ENCODE measurements at places on chromosomes 16 and 17. TPM values are rescaled to one million over a fixed set of nuclear protein-coding genes. Genes with fewer than 3 reads are reported as not detected.

- no peak for DNase-seq
- no peaks in the 10 kb centered on the region for H3K36me3 ChIP-seq
- H3K4me3 ChIP-seq: no peak overlapping the region
- no peaks in the 10 kb centered on the region for H3K4me1 ChIP-seq
These were observed 101.8 kb downstream of the FOXL1 start for GRCh38 chr16:86680162-86680561.

PMP22 gene
- 40.4 TPM for total RNA-seq

DNA sequence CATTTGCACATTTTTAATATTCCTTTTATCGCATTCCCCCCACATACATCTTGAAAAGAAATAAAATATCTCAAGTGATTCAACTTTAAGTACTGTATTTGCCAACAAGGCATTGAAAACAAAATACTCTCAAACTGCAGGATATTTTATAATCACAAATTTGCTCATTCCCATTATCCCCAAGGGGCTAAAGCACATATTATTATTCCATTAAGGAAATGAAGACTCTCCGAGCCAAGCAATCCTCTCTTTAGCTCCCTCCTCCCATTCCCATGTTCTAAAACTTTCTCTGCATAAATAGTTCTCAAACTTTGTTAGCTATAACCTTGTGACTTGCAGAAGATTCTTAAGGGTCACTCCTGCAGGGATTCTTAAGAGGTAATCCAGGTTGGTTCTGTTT, 436.8 kb downstream of the KCNJ2 start:
- no peak for DNase-seq
- no peak overlapping the region for H3K27ac ChIP-seq
- H3K27me3 ChIP-seq: no peaks in the 10 kb centered on the region
- no peaks in the 10 kb centered on the region for H3K36me3 ChIP-seq
- H3K4me1 ChIP-seq: no peaks in the 10 kb centered on the region
- no peak overlapping the region for H3K4me3 ChIP-seq

DNA sequence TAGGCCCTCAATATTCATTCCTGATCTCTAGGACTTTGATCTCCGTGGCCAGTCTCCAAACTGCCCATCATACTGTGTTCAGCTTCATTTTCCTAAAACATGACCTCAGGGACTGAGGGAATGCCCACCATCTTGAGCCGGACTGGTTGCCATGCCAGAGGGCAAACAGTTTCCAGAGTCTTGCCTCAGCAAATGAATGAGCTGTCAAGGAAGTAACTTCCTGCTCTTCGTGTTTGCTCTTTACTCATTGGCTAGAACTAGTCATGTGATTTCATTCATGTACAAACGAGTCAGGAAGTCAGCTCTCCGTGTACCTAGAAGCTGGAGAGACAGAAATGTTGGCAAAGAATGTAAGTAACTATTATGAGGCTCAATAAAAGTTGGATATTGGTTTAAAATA, 50.2 kb downstream of the ANKFN1 start:
- H3K27me3 ChIP-seq: no peaks in the 10 kb centered on the region
- H3K27ac ChIP-seq: no peak overlapping the region
- H3K4me3 ChIP-seq: no peak overlapping the region
- H3K36me3 ChIP-seq: no peaks in the 10 kb centered on the region

DNA sequence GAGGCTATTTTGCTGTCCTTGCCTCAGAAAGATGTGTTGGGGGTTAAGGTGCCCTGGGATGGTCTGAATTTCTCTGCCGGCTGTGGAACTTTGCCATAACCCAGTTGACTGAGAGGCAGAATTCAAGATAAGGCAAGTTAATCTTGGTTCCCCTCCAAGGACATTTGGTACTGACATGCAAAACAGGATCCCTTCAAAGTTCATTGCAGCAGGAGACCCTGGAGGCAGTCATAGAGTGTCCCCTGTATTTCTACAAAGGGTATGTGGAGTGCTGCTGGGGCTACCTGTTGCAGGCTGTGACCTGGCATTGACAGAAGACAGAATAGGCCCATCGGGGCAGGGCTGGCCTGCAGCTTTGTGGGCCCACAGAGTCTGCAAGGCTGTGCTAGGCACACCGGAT, 135.6 kb upstream of the IRX3 start:
- H3K4me3 ChIP-seq: no peak overlapping the region
- no peak overlapping the region for H3K27ac ChIP-seq
- H3K27me3 ChIP-seq: no peaks in the 10 kb centered on the region

DNA sequence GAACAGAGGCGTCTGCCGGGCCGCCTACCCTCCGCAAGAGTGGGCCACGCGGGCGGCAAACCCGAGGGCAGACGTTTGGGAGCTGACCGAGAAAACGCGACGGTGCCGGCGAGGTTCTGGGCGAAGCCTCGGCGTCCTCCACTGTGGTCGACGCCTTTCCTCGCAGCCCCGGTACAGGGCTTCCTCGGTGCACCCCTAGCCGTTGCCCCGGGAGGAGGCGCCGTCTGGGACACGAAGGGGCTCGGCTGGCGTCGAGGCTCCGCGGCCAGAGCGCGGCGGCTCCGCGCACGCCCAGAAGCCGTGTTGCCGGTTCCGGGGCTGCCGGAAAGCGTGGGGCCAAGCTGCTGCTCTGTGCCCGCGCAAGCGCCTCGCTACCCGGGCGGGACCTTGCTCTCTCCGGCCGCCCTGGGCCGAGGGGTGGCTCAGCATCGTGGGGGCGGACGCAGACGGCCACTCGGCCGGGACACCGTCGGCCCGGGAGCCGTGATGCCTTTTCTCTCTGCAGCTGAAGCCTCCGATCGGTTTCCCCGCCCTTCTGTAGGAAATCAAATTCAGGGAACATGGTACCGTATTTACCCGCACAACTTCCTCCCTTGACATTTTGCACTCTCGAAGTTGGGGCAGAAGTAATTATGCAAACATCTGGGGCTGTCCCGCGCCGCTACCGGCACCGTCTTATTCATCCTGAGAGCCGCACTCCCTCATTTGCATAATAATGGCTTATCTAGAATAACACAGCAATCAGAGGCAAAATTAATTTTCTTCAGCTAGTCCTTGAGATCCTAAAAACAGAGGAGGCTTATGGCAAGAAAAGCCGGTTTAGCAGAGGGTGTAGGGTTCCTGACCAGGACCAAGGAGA, 7.3 kb upstream of the CBX8 start:
- no peak overlapping the region for H3K27ac ChIP-seq
- H3K4me1 ChIP-seq: peaks cover 22% of the 10 kb centered on the region
- no peaks in the 10 kb centered on the region for H3K36me3 ChIP-seq
- peak overlapping the region; percentile 9 for H3K4me3 ChIP-seq

DNA sequence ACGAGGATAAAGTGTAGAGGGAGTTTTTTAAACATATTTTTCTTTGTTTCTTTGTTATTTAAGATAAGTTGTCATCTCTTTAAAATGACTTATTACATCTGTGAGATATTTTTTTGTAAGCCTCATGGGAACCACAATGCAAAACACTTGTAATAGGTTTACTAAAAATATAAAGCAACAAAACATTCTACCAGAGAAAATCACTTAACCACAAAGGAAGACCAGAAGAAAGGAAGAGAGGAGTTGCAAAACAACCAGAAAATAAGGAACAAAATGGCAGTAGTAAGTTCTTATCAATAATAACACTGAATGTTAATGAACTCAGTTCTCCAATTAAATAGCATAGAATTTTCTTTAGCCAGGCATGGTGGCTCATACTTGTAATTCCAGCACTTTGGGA, 22.9 kb downstream of the DHRS7B start:
- DNase-seq: no peak
- H3K36me3 ChIP-seq: no peaks in the 10 kb centered on the region
- H3K4me1 ChIP-seq: no peaks in the 10 kb centered on the region
- H3K4me3 ChIP-seq: no peak overlapping the region

- no peak overlapping the region for H3K4me3 ChIP-seq
- no peaks in the 10 kb centered on the region for H3K36me3 ChIP-seq
- DNase-seq: no peak
- H3K27me3 ChIP-seq: no peaks in the 10 kb centered on the region
- no peak overlapping the region for H3K27ac ChIP-seq
These were observed 100.5 kb downstream of the VAT1L start for GRCh38 chr16:77888871-77889270.

Measured in colonic mucosa (tissue), 4 donors.